ENCODE measurements at places on chromosomes 7 and 10.

- DNase-seq: peak; percentile 36
Observed at GRCh38 chr7:128031901-128032604, 816 bp upstream of the LRRC4 start.

DNA sequence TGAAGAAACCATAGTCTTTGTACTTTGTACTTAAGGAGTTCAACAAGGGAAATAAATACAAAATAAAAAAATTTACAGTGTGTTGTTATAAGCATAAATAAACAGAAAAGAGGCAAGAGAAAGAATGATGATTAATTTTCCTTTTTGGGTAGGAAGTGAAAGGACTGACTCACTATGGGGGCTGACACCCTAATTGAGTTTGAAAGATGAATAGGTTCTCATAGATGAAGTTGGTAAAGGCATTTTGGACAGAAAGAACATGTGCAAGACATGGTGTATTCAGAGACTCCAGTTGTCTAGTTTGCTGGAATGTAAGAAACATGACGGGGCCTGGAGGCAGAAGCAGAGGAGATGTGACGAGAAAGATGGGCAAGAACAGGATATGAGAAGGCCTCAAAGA is 83.7 kb downstream of the VPS50 start:
- no peak for DNase-seq

DNA sequence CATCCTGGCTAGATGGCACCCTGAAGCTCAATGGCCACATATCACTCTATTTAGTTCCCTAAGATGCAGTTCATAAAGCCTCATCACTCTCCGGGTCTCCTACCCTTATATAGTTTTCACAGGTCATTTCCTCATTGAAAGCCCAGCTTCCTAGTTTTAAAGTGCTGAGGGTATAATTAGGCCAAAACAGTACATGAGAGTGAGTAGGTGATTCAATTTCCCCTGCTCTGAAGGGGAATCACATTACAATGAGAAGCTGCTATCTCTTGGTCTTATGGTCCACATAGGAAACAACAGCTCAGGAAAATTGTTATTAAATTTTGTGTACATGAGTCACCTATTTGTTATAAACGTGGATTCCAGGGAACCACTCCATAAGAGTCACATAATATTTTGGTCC is 162.0 kb downstream of the SEMA3E start:
- no peak for DNase-seq

- DNase-seq: peak; percentile 61
Observed at GRCh38 chr7:92425311-92425947, 21.9 kb upstream of the GATAD1 start.

GRCh38 chr10:125350519-125350918 is 190.2 kb upstream of the CTBP2 start:
- no peak for DNase-seq

DNA sequence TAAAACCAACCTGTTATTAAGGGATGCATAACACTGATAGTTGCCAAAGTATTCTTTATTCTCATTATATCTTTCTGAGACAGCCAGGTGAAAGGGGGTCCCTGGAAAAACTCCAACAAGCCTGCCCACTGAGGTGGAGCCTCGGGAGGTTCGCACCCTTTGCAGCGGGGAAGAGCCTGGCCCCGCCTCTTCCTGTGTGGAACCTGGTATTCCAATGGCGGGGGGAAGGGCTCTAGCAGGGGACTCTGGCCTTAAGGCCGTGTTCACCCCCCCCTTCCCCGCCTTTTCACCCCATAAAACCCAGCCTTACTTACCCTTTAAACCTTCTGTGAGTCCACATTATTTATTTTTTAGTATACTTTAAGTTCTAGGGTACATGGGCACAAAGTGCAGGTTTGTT is 62.4 kb upstream of the PDK4 start:
- no peak for DNase-seq

DNA sequence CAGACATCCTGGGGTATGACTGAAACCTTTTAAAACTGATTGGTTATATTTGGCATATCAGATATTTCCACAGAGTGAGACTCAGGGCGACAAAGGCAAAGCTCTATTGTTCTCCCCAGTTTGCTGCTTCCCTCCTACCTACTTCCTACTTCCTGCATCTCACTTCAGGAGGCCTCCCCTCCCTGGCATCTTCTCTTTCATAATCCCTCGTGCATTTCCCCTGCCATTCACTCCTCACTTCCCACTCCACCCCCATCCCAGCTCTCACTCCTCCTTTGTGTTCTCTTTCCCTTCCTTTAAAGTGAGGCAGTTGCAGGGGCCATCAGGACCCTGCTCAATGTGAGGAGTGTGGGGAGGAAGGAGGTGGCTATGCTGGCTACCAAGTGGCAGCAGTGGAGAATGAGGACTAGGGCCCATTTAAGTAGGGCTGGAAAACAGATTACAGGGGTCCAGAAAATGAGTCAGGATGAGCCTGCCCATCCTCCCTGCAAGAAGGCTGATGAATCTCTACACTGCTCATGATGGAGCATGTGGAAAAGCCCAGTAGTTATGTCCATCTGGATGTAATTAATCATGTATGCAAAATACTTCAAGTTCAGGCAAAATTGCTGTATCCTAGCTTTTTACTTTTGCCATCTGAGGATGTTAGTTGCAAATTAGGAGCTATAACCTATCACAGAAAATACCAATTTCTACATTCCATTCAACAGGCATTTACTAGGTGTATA is 311.8 kb upstream of the IMMP2L start:
- DNase-seq: no peak

- DNase-seq: no peak
Observed at GRCh38 chr10:8047452-8048280, 6.8 kb upstream of the GATA3 start.

DNA sequence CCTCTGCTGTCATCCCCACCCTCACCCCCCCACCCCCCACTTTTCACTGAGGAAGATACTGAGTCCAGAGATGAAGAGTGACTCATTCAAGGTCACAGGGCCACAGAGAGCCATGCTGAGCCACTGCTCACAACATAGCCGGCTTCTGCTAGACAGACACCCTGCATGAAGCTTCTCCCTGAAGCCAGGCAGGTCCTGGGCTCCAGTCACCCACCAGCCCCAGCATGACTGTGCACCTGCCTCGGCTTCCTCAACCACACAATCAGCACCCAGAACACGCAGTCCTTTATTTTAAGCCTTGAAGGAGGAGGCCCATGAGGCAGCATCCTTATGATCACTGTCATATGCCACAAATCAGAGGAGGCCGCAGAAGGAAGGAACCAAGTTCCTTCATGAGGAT is 19.2 kb upstream of the PRKAG2 start:
- DNase-seq: no peak

GRCh38 chr10:47319784-47320183 is 2.5 kb upstream of the GDF2 start:
- DNase-seq: no peak

DNA sequence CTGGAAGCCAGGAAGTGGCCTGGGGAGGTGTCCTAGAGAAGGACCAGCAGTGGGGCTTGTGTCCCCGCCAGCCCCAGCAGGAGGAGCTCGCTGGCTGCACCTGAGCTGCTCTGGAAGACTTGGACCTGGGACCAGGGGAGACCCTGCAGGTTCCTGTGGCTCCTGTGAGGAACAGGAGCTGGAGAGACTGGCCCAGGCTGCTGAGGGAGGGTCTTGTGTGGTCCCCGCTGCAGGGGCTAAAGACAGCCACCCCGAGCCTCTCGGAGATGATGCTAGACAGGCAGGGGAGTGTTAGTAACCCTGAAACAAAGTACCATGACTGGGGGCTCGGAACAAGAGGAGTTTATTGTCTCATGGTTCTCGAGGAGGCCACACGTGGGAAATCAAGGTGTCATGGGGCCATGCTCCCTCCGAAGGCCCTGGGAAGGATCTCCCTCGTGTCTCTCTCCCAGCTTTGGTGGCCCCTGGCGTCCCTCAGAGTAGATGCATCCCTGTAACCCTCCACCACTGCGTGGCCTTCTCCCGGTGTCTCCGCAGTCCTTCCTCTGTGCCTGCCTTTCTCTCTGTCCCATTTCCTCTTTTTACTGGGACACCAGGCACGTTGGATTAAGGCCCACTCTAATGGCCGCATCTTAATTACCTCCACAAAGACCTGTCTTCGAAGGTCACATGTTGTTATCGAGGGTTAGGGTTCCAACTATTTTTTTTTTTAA is 348.4 kb downstream of the GLRX3 start:
- no peak for DNase-seq

- no peak for DNase-seq
Observed at GRCh38 chr7:98990356-98990755, 112.0 kb downstream of the TRRAP start.

- peak; percentile 54 for DNase-seq
Observed at GRCh38 chr7:126574276-126575250, 678.2 kb downstream of the GRM8 start.

Measured in urothelium cell line (cell line).